Spinal cord (tissue), 10 donors: ENCODE measurements at places on chromosomes 11 and 22. TPM values are rescaled to one million over a fixed set of nuclear protein-coding genes. Genes with fewer than 3 reads are reported as not detected.
A peak's percentile ranks its signal among the peaks of the same experiment; 100 is the strongest.

- H3K4me3 ChIP-seq = no peak overlapping the region
- peak; percentile 43 for DNase-seq
- peak overlapping the region; percentile 33 for H3K27ac ChIP-seq
- peaks cover 32% of the 10 kb centered on the region for H3K36me3 ChIP-seq
These were observed 6.2 kb downstream of the NAA40 start for GRCh38 chr11:63944987-63945386.

DNA sequence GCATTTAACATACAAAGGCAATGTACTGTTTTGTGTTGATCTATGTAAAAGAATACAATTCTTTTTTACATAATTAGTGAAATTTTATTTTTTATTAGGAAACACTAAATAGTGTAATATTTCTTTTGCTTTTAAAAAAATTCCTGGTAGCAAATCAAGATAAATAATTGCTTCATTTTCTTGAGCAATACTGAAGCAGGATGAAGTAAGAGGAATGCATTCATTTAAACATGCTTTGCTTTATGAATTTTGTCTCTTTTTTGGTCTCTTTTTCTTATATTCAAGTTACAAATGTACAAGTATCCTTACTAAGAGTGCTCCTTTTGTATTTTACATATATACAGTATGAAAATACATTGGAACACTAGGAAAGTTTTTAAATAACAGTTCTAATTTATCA, 144.4 kb upstream of the TEAD1 start:
- H3K36me3 ChIP-seq = peaks cover 6% of the 10 kb centered on the region
- DNase-seq = no peak
- no peak overlapping the region for H3K4me3 ChIP-seq
- no peak overlapping the region for H3K27ac ChIP-seq
- no peaks in the 10 kb centered on the region for H3K27me3 ChIP-seq

DNA sequence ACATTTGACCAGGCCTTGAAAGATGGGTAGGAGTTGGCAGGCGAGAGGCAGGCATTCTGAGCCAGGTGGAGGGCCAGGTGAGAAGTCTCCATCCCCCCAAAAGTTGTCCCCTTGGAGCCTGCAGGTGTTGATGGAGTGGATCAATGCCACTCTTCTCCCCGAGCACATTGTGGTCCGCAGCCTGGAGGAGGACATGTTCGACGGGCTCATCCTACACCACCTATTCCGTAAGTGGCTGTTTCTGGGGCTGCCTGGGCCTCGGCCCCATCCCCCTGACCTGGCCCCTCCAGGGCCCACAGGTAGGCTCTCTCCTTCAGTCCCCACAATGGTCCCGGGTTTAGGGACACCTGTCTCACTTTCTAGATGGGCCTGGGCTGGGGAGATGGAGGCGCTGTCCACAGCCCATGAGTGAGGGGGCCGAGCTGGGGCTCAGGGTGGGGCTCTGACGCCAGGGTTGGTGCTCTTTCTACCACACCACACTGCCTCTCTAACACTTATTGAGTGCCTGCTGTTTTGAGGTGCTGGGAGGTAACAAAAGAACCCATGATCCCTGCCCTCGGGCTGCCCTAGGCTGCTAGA, 7.0 kb downstream of the PARVG start:
- H3K4me1 ChIP-seq = peaks cover 5% of the 10 kb centered on the region
- H3K27ac ChIP-seq = no peak overlapping the region
- H3K4me3 ChIP-seq = no peak overlapping the region
- no peak for DNase-seq
- no peaks in the 10 kb centered on the region for H3K27me3 ChIP-seq
- no peaks in the 10 kb centered on the region for H3K36me3 ChIP-seq

GRCh38 chr11:47667555-47667954, 25.2 kb upstream of the MTCH2 start:
- no peak overlapping the region for H3K4me3 ChIP-seq
- H3K27ac ChIP-seq = no peak overlapping the region
- no peaks in the 10 kb centered on the region for H3K36me3 ChIP-seq
- H3K4me1 ChIP-seq = no peaks in the 10 kb centered on the region

DNA sequence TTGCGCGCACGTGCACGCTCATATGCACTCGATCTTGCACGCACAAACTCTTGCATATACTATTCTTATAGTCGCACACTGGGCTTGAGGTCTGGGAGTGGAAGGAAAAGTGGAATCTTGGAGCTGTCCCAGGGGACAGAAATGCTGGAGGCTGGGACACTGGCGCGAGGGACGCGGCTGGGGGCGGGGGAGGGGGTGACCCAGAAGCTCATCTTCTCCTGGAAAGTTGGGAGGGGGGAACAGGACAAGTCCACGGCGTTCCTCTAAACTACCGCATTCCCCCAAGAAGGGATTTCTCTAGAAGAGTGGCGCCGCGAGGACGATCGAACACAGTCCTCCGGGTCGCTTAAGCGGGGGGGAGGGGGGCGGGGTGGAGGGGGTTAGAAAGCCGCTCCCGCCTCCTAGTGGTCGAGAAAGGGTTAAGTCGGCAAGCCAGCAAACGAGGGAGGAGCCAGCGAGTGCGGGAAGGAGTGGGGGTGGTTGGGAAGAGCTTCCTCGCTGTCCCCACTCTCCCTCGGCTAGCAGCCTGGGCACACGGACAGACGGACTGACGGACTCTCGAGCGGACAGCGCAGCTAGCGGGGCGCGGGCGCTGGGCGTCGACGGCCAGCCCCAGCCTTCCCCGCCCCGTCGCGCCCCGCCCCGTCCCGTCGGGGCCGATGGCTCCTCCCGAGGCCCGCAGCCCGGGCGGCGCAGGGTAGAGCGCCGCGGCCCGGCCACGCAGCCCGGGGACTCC, at the start of gene RTN4RL2:
TSS of gene RTN4RL2 (plus strand) at position 507 of the 736 bp plus-strand sequence. CDS start 338 bp downstream, outside the sequence.
- H3K36me3 ChIP-seq = peaks cover 5% of the 10 kb centered on the region
- peaks cover 61% of the 10 kb centered on the region for H3K4me1 ChIP-seq
- H3K4me3 ChIP-seq = peak within 1 kb of the TSS; percentile 24
- no peak for DNase-seq
- H3K27ac ChIP-seq = no peak within 1 kb of the TSS

- DNase-seq = no peak
- no peak overlapping the region for H3K27ac ChIP-seq
- no peak overlapping the region for H3K4me3 ChIP-seq
- peaks cover 29% of the 10 kb centered on the region for H3K4me1 ChIP-seq
- peaks cover 14% of the 10 kb centered on the region for H3K27me3 ChIP-seq
These were observed 70.8 kb downstream of the WNT7B start for GRCh38 chr22:45905924-45906865.

The OR8G1 gene
- total RNA-seq = not detected

GRCh38 chr22:27401321-27401720, 400.2 kb downstream of the MN1 start:
- no peaks in the 10 kb centered on the region for H3K4me1 ChIP-seq
- H3K36me3 ChIP-seq = no peaks in the 10 kb centered on the region
- no peak overlapping the region for H3K27ac ChIP-seq
- no peak overlapping the region for H3K4me3 ChIP-seq
- peaks cover 3% of the 10 kb centered on the region for H3K27me3 ChIP-seq
- no peak for DNase-seq

The TRPM5 gene
- 0.10 TPM for total RNA-seq

GRCh38 chr11:128394431-128395089, 192.8 kb downstream of the ETS1 start:
- no peaks in the 10 kb centered on the region for H3K27me3 ChIP-seq
- DNase-seq = no peak
- H3K36me3 ChIP-seq = no peaks in the 10 kb centered on the region
- H3K27ac ChIP-seq = no peak overlapping the region
